ENCODE measurements at places on chromosomes 1 and 21.
A peak's percentile ranks its signal among the peaks of the same experiment; 100 is the strongest.

DNA sequence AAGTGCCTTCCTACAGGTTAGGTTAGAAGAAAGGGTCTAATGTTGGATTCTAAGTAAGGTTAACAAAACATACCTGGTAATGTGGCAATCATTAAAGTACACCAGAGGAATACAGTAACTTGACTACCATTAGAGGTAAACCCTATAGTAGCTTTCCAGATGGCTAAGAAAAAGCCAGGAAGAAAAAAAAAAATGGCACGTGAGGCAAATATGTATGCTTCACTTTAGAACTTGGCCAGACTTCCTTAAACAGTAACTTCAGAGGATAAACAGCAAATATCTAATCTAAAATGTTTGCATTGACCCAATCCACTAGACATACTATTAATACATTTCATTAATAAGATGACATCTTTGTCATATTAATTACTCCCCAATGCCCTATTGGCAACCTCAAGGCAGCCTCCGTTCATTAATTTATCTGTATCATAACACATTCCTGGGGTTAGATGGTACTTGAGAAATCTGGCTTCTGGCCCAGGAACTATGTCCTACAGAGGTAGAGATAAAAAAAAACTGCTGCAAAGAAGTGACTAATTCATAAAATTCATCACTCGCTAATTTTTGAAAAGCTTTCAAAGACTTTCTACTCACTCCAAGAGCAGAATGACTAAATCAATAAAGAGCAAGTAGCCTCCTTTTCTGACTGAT is 5.8 kb downstream of the DCAF8 start:
- no peak for DNase-seq

GRCh38 chr1:169521226-169521625 is 35.5 kb upstream of the SLC19A2 start:
- no peak for DNase-seq

DNA sequence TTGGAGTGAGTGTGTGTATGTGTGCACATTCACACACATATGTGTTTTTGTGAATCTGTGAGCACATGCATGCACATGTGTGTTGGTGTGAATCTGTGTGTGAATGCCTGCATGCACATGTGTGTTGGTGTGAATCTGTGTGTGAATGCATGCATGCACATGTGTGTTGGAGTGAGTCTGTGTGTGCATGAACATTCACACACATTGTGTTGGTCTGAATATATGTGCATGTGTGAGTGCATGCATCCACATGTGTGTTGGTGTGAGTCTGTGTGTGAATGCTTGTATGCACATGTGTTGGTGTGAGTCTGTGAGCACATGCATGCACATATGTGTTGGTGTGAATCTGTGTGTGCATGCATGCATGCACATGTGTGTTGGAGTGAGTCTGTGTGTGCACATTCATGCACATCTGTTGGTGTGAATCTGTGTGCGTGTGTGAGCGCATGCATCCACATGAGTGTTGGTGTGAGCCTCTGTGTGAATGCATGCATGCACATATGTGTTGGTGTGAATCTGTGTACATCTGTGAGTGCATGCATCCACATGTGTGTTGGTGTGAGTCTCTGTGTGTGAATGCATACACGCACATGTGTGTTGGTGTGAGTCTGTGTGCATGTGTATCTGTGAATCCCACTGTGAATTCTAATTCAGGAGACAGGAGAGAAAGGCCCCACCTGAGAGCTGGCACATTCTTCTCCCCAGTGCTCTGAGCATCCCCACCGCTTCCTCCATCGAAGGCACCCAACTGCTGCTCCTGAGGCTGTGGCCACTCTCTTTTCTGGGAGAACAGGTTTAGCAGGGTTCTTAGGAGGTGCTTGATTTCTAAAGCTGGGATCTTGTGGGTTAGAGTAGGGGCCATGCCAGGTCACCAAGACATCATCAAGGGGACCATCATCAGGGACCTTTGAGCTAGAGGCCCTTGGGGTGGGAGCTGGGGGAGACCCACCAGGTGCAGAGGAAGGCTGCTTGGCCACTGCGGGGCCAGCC is 117.5 kb upstream of the ARHGEF16 start:
- DNase-seq = no peak

GRCh38 chr21:36692835-36693488 is 6.0 kb upstream of the SIM2 start:
- no peak for DNase-seq

- DNase-seq = no peak
Measured at GRCh38 chr1:70499695-70500094, 88.6 kb downstream of the CTH start.

DNA sequence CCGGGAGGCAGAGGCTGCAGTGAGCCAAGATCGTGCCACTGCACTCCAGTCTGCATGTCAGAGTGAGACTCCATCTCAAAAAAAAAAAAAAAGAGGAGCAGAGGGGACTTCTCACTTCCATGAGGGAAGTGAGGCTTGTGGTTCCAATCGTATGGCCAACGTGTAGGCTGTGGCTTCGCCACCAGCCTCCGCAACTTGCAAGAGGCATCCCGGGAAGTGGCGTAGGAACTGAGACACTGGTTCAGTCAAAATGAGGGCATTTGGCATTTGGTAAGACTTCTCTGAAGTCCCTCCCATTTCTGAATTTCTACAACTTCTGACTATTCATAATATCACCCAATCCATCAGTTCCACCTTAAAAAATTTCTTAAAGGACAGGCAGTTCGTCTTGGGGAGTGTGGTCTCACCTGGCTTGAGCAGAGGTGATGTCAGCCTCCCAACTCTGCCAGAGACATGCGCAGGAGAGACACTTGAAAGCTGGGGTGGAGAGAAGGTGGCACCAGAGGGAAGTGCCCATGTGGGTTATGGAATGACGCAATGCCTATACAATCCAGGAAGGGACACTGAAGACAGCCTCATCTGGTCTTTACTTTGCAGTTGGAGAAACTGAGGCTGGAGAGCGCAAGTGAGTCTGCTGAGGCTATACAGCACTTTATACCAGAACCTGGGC is 17.2 kb downstream of the KAZN start:
- DNase-seq = no peak

GRCh38 chr1:69861641-69862040 is 293.9 kb downstream of the LRRC7 start:
- no peak for DNase-seq

DNA sequence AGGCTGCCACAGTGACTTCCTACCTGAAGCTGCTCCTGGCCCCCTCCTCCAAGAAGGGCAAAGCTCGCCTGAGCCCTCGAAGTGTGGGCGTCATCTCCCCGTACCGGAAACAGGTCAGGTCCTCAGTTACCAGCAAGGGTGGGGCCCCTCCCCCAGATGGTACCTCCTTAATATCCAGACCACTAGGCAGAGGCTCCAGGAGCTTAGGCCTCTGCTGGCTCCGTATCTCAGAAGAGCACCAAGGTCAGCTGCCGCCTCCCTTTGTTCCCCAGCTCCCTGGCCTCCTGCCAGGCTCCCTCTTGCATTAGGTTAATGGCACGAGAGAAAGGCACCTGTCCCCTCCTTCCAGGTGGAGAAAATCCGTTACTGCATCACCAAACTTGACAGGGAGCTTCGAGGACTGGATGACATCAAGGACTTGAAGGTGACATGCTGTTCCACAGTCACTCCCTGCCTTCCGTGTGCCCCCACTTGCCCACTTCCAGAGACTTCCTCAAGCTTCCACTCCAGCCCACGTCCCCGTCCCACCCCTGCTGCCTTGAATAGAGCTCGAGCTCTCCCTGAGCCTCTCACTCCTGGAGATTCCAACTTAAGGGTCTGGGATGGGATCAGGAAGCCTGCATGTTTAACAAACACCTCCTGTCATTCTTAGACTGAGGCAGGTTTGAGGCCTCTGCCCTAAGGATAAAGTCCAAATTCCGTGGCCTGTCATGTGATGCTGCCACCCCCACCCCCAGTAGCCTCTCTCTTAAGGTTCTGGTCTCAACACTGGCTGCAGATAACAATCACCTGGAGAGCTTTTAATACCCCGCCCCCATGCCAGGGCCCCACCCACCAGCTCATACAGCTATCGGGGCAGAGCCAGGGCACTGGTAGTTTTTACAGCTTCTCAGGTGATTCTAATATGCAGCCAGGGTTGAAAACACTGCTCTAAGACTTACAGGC is 8.3 kb downstream of the RHOC start:
- no peak for DNase-seq

DNA sequence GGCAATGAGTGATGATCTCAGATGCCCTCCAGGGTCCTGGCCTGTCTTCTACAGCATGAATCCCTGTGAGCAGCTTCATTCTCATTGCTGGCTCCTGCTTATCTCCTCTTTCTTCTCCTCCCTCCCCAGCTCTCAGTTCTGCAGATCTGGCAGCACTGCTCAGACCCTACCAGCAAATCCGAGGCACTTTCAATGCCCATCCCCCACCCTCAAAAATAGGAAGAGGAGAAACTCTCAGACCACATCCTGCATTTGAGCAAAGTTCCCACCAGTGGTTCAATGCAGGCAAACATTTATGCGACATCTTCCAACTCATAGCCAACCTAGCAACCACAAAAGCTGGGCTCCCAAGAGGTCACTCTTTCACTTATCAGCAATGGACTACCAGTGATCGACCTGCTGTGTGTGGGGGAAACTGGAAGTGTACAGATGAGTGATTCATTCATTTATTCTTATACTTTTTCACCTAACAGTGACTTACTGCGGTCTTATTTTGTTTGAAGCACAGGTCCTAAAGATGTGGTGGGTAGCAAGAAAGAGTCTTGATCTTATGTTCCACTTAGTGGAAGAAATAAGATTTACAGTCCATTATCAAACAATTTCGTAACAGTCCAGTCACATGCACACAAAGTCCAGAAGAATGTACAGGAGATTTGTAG is 5.8 kb upstream of the CHI3L2 start:
- peak; percentile 68 for DNase-seq

All from activated naive CD8-positive, alpha-beta T cell treated with anti-CD3 and anti-CD28 coated beads, Interleukin-2, amount 50 U/mL, for 24 hours (primary cell).